ENCODE measurements at places on chromosomes 16 and 17.
A peak's percentile ranks its signal among the peaks of the same experiment; 100 is the strongest.

- DNase-seq: no peak
Measured at GRCh38 chr17:10021272-10021984, 116.4 kb upstream of the RCVRN start.

DNA sequence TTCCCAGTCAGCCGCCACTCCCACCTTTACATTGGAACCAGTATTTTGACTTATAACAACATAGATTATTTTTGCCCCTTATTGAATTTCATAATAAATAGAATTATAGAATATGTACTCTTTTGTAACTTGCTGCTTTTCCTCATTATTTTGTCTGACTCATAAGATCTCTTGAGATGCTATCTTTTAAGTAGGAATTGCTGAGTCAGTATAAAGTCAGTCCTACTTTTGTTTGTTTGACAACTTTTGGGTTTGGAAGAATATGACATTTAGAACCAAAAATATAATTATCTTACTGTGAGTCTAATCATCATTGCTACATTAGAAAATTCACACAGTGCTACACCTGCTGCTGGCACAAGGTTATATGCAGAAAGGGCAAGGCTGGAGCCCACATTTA lies 69.7 kb downstream of the STXBP4 start:
- DNase-seq: no peak

DNA sequence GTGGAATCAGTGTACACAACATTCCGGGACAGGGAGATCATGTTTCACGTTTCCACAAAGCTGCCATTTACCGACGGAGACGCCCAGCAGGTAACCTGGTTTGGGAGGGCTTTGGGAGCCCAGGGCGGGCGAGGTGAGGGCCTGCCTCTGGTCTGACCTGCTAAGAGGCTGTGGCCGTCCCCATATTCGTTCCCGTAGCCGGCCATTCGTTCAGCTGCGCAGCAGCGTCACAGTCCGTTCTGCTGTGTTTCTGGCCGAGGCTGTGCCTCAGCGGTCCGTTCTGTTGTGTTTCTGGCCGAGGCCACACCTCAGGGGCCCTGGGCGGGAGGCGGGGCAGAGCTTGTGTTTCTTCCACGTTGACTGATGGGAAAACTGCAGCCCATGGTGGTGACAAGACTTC lies 68.0 kb downstream of the OR1D5 start:
- DNase-seq: no peak

- DNase-seq: no peak
Measured at GRCh38 chr16:19805459-19806162, 79.0 kb downstream of the GPRC5B start.

DNA sequence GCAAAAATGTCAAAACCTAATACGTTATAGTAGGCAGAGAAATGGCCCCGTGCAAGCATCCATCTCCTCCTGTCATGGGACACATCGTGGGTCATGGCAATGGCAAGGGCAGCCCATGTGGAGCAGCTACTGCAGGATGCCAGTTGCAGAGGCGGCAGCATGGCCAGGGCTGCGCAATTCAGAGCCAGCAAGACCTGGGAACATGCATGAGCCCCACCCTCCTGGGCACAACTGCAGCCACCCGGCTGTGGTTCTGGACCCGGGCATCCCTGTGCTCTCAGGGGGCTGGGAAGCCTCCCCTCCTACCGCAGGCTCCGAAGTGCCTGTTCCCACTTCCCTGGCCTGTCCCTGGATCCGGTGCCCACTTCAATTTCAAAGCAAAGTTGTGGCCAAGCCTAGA lies 203.6 kb downstream of the CPPED1 start:
- no peak for DNase-seq

GRCh38 chr17:79808763-79809529 lies 12.1 kb upstream of the CBX8 start:
- DNase-seq: no peak

DNA sequence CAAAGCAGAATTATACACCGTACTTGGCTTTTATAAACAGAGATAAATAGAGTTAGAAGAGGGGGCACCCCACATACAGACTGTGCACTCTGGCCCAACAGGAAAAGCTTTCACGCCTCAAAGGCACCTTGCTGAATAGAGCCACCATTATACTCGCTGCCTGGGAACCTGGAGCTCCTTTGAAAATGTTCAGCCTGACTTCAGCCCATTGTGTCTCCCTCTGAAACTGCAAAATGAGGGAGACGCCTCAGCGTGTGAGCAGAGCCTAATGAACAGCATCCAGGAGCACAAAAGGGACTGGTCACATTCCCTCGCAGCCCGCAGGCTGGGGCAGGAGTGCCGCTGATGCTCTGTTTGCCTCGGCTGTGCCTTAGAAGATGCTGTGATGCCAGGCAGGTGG lies 46.3 kb downstream of the ABCC12 start:
- no peak for DNase-seq

- no peak for DNase-seq
Measured at GRCh38 chr17:12830777-12831247, 41.5 kb downstream of the ARHGAP44 start.

- no peak for DNase-seq
Measured at GRCh38 chr16:77674888-77675287, 47.4 kb upstream of the NUDT7 start.

DNA sequence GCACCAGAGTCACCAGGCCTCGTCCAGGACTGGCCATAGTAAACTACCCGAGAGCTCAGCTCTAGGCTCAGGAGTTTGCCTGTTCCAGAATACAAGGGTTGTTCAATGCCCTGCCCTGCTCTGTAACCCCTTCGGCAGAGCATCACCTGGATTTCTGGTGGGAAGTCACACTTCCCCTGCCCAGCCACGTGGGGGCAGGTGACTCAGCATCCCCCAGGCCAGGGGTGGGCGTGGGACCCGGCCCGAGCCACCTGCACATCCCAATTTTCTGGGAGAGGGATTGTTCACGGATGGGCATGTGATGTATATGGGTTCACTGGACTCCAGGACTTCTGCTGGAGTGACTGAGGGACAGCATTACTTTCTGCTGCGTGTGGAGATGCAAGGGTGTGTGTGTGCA lies 25.8 kb downstream of the COX4I1 start:
- no peak for DNase-seq

DNA sequence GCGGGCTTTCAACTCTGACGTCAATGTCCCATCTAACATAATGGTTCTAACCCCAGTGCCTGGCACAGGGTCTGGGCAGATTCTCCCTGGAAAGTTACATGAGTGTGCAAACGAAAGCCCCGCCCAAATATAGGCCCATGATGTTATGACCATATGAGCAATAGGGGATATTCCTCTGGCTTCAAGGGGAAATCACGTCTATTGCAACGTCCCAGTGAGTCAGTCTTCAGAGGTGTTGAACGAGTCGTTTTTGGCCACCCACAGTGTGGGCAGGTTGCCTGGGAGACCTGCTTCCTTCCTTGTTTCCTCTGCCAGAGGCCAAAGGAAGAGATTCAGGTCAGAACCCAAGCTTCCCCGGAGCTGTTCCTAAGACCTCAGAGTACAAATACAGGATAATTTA lies 30.3 kb downstream of the PIK3R5 start:
- DNase-seq: no peak

DNA sequence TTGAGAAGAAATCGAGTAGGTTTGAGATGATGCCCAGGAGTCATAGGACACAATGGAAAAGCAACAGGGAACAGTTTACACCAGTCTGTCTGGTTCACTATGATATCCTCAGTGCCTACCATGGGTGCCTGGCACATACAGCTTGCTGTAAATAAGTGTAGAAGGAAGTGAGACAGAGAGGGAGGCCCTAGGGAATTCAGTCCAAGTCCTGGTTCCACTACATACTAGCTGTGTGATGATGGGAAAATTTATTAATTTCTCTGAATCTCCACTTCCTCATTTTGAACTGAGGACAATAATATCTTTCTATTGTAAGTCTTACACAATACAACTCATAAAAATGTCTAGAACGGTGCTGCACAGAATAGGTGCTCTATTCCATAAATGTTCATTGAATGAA lies 53.3 kb upstream of the LYRM9 start:
- DNase-seq: no peak

DNA sequence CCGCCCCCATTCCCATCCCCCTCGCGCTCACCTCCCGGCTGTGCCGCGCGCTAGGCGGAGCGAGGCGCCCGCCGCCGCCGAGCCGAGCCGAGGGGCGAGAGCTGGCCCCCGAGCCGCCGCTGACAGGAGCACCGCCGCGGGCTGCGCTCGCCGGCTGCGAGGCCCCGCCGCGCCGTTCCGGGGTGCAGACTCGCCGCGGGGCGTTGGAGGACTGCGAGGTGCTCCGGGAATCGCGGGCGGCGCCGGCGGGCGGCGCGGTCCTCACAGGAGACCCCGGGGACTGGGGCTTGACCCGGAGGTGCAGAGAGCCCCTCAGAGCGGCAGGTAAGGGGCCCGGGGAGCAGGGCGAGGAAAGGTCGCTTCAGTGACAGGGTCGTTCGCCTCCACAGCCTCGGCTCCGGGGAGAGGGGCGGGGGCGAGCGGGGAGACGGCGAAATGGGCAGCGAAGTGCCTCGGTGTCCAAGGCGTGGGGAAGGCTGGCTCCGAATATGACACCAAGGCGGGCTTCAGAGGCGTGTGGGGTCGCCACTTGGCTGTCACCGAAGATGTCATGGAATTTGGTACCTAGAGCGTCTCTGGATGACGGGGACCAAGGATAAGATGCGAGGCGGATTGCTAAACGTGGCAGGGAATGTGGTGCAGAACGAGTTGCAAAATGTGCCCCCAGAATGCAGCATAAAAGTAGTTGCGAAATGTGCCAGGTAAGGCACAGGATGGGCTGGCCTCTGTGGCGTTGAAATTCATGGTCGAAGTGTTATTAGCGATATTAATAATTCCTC lies 580 bp downstream of the TANC2 start:
- peak; percentile 6 for DNase-seq

DNA sequence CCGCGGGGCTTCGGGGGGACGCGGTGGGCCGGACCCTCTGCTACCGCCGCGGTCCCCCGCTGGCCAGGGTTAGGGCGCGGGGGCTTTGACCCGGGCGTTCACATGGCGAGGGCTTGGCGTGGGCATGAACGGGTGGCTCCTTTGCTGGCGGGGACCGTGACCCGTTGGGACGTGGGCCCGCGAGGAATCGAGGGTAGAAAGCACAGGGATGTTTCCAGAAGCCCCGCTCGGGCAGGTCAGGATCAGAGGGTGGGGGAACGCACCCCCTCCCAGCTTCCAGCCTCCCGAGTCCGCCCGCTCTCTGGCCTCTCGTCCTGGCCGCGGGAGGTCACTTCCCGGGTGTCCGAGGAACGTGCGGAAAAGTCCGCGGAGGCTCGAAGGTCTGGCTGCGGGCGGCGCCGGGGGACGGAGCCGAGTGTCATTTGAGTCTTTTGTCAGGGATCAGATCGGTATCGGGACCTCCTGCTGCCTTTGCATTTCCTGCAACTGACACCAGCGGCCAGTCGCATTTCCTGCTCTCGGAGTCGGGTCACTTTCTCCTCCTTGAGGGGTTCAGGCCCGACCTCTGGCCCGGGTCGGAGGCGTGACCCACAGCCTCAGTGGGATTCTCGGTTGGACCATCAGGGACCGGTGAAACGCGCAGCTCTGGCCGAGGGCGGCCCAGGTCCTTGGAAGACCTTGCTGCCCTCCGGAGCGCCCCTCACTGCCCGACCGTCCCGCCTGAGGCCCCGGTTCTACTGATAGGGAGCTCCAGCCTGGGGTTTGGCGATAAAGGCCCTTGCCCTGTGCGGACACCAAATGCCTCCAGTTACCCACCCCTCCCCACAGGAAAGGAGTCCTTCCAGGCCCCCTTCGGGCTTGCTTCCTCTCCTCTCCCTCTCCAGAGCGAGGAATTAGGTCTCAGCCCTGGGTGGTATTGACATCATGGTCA lies 702 bp upstream of the WNT3 start:
- no peak for DNase-seq

DNA sequence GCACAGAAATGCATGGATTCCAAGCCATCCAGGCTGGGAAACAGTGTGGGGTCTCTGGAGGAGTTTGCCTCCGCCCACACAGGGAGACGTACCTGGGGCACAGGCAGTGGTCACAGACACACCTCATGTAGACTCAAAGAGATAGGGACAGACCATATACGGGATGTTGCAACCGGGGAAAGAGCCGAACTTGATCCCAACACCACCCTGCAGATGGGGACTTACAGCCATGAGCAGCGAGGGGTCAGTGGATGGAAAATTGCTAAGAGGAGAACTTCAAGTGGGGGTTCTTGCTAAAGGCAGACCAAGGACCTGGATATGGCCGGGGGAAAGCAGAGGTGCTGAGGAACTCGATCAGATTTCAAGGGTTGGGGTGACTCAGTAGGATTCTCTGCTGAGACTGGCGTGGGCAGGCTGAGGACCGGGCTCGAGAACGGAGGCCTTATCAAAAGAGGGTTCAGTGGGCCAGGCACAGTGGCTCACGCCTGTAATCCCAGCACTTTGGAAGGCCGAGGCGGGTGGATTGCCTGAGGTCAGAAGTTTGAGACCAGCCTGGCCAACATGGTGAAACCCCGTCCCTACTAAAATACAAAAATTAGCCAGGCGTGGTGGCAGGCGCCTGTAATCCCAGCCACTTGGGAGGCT lies 12.0 kb upstream of the DNAH17 start:
- no peak for DNase-seq

DNA sequence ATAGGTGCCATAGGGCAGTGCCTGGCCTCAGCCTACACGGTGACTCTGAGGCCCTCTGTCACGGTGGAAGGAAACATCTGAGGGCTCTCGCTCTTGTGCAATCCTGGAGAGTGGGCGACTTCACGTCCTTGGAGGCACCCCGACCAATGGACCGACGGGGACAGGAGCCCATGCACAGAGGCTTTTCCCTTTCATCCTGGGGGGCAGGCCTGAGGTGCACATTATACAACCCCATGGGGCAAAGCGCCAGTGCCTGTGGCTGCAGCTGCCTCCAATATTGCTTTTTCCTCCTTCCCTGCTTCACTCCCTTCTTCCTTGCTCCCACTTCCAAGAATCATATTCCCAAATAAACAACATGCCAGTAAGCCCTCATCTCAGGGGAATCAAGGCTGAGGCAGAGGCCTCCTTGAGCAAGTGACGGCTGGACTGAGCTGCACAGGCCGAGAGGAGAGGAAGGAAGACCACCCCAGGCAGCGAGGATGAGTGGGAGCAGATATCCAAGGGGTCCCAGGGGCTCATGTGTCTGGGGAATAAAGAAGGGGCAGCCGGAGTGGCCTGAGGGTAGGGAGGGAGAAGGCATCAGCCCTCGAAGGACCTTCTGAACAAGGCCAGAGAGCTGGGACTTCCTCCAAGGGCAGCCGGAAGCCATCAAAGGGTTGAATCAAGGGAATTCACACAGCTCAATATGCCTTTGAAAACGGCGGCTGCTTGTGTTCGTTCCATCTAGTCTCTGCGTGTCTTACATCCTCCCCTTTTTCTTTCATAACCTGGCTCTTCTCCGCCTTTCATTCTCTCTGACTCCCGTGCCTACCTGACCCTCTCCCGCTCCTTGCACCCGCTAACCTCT lies 42.6 kb upstream of the RPL38 start:
- no peak for DNase-seq

GRCh38 chr17:61458421-61459141 lies 6.4 kb downstream of the TBX4 start:
- no peak for DNase-seq

DNA sequence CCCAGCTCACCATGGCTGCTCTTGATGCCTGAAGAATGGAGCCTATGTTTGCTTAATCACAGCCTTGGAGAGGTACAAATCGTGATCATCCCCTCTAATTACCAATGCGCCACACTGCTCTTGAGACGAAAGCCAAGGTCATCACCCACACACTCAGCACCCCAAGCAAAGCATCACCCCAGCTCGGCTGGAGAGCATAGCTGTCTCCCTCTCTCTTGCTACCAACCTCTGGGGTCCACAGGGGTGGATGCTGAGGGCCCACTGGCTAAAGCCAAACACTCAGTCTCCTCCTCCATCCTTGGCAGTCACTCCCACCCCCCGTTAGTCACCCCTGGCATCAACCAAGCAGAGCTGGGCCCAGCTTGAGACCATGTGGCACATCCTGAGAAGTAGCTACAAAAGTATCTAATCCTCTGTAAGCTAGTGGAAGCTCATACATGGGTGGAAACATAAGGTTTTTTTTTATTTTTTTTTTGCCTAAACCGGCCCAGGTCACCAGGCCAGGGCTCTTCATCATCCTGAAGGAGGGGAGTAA lies 44.8 kb downstream of the PIMREG start:
- no peak for DNase-seq
